Femur (tissue), 1 donor: ENCODE measurements at places on chromosomes 13 and 19.

DNA sequence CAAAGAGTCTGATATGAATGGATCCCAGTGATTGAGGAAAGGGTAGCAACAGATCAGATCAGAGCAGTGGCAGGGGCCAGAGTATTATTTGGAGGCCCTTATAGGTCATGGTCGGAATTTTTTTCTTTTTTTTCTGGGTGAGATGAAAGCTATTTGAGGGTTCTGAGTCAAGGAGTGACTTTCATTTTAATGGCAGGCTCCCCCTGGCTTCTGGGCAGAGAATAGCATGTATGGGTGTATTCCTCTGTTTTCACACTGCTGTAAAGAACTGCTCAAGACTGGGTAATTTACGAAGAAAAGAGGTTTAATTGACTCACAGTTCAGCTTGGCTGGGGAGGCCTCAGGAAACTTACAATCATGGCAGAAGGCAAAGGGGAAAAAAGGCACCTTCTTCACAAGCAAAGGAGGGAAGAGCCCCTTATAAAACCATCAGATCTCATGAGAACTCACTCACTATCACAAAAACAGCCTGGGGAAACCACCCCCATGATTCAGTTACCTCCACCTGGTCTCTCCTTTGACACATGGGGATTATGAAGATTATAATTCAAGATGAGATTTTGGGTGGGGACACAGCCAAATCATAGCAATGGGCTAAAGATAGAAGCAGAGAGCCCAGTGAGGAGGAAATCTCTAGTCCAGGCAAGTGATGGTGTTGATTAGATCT lies 3.0 kb upstream of the SLC6A16 start:
- peak; percentile 14 for DNase-seq

- no peak for DNase-seq
Observed at GRCh38 chr13:49110913-49111170, 109.3 kb upstream of the MLNR start.

DNA sequence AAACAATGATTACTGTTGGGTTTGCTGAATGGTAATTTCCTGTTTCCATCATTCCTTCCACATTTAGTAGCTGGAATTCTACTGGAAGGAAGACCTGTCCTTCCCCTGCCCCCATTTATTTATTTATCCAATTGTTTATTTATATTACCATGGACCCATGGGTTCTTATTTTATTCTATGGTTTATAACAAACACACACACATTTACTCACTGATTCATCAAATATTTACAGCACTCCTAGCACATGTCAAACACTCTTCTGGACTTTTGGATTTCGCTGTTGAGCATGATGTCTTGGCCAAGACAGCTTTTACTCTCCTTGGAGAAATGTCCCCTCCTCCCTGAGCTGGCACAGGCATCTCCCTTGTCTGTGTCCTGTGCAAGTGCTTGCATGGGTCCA lies 227.8 kb upstream of the MAB21L1 start:
- DNase-seq = no peak

DNA sequence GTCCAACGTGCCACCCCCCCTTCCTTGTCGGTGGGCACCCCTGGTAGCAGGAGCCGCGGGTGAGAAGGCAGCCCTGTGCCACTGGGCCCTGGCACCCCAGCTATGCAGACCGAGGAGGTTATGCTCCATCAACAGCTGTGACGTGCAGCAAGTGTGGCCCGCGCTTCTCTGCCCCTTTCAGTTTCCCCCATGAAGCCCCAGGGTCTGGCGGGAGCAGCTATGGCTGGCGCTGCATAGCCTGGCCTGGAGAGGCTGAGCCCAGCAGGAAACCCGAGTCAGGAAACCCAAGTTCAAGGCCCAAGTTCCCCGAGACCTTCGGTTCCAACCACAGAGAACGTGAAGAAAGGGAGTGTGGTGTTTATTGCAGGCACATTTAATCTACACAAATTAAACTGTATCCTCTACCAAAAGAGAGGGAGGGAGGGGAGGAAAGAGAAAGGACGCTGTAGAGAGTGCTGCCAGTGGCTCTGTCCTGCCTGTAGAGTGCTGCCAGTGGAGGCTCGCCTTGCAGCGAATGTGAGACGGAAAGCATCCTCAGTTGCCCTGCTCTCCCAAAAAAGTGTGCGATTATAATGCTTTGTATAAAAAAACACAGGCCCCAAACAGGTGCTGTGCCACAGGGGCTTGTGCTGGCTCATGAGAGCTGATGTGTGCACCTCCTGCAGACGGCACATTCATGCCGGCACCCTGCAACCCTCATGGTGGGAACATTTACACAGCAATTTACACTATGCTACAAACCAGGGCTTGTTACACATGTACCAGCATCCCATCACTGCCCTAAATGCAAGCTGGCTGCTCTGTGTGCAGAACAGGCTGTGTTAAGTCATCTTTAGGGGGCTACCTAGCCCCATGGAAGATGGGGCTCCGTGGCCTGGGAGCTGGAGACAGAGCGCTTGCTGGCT lies 16.3 kb downstream of the POP4 start:
- DNase-seq = peak; percentile 65

DNA sequence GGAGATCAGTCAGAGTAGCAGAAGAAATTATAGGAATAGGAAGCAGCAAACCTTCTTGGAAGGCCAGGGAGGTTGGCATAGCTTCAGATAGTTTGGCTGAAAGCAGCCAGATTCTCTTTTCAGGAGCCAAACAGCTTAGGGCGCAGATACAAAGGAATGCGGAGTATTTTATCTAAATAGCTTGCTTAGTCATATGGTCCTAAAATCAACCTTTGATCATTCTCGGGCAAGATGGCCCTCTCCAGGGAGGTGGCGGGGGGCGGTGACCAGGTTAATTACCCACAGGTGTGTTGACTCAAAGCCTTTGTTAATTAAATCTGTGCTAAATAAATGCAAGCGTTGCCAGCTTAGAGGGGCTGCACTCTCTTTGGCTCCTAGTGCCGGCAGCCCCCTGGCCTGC lies 12.5 kb upstream of the NCR1 start:
- no peak for DNase-seq

GRCh38 chr19:31260171-31260933 lies 88.9 kb downstream of the TSHZ3 start:
- DNase-seq = no peak

GRCh38 chr13:76522083-76522755 lies 364.0 kb downstream of the KCTD12 start:
- DNase-seq = no peak

- peak; percentile 90 for DNase-seq
Observed at GRCh38 chr19:46513461-46514236, 18.0 kb upstream of the PNMA8B start.

- DNase-seq = no peak
Observed at GRCh38 chr13:70814684-70815083, 706.4 kb upstream of the KLHL1 start.

DNA sequence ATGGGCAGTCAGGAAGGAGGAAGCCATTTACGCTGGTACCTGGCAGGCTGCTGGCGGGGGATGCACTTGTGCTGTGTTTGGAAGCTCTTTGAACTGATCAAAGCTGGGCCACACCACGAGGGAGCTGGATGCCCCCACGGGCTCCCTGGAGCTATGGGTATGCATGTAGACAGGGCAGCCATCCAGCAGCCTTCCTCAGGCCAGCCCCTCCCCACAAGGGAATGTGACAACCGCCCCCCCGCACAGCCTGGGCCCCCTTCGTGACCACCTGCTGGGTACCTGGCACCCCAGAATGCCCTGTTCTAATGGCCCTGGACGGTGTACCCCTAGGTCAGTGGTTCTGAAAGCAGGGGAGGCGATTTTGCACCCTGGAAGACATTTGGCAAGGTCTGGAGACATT lies 42.5 kb upstream of the C19orf12 start:
- no peak for DNase-seq

GRCh38 chr13:50417597-50417996 lies 402.4 kb downstream of the KCNRG start:
- DNase-seq = no peak

GRCh38 chr13:32468502-32469142 lies 40.7 kb upstream of the N4BP2L1 start:
- DNase-seq = no peak

GRCh38 chr19:608155-609003 lies 18.7 kb downstream of the HCN2 start:
- no peak for DNase-seq

DNA sequence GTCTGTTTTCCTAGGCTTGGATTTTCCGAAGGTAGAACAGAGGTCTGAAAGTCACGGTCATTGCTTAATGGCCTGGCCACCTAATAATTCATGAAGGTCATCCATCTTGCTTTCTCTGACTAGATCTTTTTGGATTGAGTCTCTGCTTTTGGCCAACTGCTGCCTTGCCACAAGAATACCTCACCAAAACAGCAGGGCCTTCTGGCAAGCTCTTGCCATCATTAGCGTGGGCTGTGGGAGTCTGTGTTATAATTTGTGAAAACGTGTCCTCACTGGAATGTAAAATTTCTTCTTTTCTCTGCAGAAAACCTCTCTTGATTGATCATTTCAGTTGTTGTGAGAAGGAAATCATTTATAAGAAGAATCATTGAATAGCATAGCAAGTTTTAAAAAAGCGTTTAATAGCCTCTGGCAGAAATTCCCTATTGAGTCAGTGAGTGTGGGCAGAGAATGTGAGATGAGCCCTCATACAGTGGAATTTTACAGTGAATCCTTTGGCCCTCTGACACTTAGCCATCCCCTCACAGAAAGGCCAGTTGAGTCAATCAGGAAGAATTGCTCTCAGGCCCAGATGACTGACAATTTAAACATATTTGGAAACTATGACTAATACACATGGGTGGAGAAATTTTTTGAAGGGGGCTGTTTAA lies 43.2 kb upstream of the ERICH6B start:
- DNase-seq = no peak

DNA sequence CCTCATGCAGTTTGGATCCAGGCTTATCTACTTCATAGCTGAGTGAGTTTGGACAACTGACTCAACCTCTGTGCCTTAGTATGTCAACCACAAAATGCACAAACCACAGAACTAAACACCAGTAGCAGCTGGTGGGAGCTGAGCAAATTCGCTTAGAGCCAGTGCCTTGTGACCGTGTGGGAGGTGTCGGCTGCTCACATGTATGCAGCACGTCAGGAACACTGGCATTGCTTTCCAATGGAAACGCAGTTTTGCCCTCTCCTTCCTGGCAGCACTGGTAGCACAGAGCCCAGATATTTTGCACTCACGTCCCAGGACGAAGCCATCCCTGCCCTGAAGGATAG lies 8.3 kb upstream of the NTN5 start:
- no peak for DNase-seq

DNA sequence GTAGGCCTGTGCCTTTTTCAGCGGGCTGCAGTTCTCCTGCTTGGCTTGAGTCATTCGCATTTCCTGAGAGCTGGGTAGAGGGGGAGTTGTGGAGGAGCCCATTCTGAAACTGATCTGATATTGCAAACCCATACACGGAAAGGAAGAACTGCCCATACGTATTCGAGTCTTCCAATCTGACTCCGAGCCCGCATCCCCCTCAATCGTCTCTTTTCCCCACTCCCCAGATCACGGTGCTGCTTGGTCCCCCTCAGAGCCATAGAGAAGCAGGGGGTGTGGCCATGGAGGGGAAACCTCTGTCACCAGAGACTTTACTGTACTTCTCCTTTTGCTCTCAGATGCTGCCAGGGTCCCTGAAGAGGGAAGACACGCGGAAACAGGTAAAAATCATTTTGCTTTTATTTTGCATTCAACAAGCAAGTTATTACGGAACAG lies at the start of gene CD22:
Gene CD22 (plus strand): TSS at position 337 of the 435 bp plus-strand sequence. CDS start 2,854 bp downstream, outside the sequence.
- no peak for DNase-seq

GRCh38 chr19:43765109-43765876 lies 10.5 kb upstream of the SMG9 start:
- peak; percentile 80 for DNase-seq

DNA sequence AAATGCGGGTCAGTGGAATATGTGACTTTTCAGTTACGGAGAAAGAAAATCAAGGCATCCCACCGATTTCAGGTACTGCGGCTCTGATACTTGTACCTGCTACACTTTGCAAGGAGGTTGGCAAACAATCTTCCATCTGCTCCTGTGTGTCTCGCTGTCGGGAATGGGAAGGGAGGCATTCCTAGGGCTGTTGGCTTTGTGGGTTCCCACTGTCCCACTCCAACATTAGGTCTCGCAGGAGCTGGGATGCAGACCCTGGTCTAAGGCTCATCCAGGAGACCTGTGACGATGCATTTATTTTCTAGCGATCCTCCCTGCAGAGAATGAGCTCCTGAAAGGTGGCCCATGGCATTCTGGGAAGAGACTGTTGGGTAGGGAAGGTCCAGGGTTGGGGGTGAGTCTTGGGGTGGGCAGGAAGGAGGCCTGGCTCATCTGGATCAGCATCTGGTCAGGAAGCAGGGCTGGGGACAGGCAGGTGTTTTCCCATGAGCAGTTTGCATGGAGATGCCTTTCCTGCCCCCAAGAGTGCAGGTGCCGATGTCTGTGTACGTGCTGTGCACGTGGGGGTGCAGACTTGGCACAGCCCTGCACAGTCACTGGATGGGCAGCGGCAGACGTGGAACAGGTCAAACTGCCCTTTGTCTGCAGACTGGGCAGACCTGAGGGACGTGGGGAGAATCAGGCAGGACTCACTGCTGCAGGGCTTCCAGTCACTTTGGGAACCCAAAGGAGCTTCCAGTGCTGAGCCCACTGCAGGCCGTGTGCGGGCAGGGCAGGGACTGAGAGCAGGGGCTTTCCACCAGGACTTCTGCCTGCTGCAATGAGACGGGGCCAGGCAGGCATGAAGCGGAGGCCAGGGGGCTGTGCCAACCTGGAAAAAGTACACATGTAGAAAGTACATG lies 152.4 kb downstream of the TEX29 start:
- DNase-seq = no peak

- no peak for DNase-seq
Observed at GRCh38 chr13:83692800-83693199, 189.5 kb downstream of the SLITRK1 start.

- DNase-seq = no peak
Observed at GRCh38 chr19:6509118-6509971, 7.2 kb upstream of the TUBB4A start.

DNA sequence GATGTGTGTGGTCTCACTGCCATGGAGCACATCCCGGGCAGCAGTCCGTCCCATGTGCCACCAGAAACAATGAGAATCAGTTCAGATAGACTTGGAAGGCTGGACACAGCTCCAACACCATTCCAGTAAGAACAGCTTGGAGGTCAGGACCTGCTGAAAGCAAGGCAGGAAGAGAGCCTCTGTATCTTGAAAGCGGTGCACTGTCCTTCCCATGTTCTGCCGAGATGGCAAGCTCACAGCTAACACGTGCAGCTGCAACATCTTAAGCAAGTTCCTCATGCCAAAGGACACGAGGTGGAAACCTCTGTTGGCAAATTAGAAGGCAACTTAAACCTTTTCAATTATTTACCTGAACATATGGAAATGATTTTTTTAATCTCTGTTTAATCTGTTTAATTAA lies 175.4 kb downstream of the DLEU7 start:
- no peak for DNase-seq

DNA sequence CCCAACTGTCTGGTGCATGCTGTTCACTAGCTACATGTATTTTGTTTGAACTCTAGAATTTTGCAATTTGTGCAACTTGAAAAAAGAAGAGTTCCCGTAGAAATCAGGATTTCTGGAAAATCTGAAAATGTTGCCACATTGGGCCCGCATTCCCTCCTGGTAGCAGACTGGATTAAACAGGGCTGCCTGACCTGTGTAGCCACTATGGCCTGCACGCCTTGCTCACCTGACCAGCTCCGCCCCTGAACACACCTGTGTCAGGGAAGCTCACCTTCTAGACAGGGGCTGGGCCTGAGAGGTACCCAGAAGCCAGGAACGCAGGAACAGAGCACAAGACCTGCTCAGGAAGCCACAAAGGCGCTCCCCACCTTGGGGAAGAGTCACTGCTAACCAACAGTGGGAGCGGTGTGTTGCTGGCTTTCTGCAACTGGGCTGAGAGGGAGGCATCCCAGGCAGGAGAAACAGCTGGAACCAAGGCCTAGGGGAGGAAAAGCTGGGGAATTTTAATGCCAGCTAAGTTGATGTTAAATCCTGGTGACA lies 106.5 kb downstream of the UQCRFS1 start:
- no peak for DNase-seq

GRCh38 chr13:75873494-75873893 lies 237.4 kb downstream of the LMO7 start:
- no peak for DNase-seq
